ENCODE measurements at places on chromosomes 4 and X. TPM values are rescaled to one million over a fixed set of nuclear protein-coding genes. Genes with fewer than 3 reads are reported as not detected.

The TDO2 gene
- total RNA-seq = not detected

The SH3RF1 gene
- 12.5 TPM for total RNA-seq

The GAB1 gene
- total RNA-seq = 44.1 TPM

The MAGED2 gene
- total RNA-seq = 150 TPM

The MAGEB17 gene
- total RNA-seq = not detected

The ANOS1 gene
- total RNA-seq = 1.8 TPM

The IRF2 gene
- 39.7 TPM for total RNA-seq

The CLDN22 gene
- total RNA-seq = not detected

The C4orf36 gene
- not detected for total RNA-seq

The KCNIP4 gene
- total RNA-seq = 19.9 TPM

The IL21 gene
- not detected for total RNA-seq

The ARSJ gene
- total RNA-seq = 8.8 TPM

The KLF8 gene
- total RNA-seq = 10.4 TPM

The FUNDC1 gene
- 13.8 TPM for total RNA-seq

The NXF2 gene
- total RNA-seq = not detected

The APOOL gene
- 16.8 TPM for total RNA-seq

The NSG1 gene
- 6.8 TPM for total RNA-seq

The CC2D2A gene
- total RNA-seq = 50.4 TPM

The CENPVL1 gene
- total RNA-seq = not detected
